ENCODE measurements at places on chromosomes 12 and 14.

DNA sequence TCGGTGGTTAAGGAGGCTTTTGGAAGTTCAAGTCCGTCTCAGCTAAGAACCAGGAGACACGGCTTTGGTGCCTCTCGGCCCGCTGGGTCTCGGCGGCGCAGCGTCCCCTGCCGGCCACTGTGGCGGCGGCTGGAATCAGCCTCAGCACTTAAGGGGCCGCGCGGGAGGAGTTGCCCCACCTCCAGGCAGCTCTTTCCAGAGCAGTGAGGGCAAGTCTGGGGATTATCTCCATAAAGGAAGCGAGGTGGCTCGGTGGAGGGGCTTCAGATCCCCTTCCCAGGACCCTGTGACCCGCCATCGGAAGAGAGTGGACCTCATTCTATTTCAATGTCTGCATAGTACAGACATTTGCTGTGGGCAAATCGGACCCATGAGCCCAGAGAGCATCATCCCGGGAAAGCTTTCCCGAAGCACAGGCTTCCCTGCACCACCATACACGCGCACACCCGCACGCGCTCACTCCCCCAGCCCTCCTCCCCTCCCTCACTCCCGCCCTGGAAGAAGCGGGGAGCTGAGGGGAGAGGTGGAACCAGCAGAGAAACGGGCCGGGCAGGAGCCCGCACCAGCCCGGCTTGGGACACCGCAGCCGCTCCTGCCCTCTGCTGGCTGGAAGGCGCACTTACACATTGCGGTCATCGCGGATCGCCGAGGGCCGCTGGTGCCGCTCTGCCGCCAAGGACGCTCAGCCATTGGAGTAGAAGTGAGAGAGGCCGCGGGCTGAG, 15.9 kb downstream of the RNASE2 start:
- peak; percentile 82 for DNase-seq

GRCh38 chr12:105459760-105460330, 129.4 kb downstream of the C12orf75 start:
- DNase-seq = no peak

DNA sequence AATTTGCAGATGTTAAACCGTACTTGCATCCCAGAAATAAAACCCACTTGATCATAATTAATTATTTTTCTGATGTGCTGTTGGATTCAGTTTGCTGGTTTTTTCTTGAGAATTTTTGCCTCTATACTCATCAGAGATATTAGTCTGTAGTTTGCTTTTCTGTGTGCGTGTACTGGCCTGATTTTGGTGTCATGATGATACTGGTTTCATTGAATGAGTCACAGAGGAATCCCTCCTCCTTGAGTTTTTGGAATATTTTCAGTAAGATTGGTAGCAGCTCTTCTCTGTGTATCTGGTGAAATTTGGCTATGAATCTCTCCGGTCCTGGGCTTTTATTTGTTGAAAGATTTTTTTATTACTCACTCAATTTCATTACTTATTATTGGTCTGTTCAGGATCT, 100.4 kb upstream of the PMCH start:
- DNase-seq = no peak

DNA sequence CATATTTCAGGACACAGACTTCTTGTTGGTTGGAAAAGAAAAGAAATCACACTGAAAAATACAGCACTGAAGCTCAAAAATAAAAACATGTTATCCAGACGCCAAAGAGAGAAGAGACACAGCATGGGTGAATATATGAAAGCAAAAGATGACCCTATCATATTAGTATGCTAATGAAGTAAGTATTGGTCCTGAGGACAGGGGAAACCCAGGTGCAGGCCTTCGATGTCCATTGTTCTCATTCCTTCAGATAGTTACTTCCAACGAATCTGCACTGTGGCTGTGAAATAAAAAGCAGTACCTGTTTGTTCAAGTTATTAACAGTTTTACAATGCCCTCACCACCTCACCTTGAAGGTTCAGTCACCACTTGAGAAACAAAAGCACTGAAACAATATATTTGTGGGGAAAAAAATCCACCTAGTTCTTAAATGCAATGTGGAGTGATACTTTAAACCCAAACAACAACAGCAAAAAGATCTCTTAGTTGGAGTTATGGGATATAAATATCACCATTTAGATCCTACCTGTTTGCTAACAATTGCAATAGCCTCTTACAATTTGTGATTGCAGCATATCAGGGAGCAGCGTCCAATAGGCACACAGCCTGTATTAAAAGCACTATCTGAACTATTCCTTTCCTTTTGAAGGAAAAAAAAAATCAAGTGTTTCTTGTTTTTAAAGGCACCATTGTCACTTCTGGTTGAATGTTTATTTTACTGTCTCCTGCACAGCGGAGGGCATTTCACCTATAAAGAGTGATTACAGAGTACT, 188.1 kb downstream of the BCAT1 start:
- DNase-seq = no peak

GRCh38 chr12:109539508-109539907, 33.8 kb downstream of the MMAB start:
- no peak for DNase-seq

All from CD4-positive, alpha-beta T cell treated with Interleukin-21 for 1 hour (primary cell).